Activated T-cell treated with anti-CD3 and anti-CD28 coated beads for 1 hour (primary cell): ENCODE measurements at places on chromosomes 2 and 18.

- no peak for DNase-seq
Observed at GRCh38 chr2:84674586-84674985, 158.3 kb downstream of the DNAH6 start.

- DNase-seq: no peak
Observed at GRCh38 chr18:75350512-75350839, 77.0 kb downstream of the SMIM21 start.

- DNase-seq: no peak
Observed at GRCh38 chr18:49177812-49178211, 227.0 kb upstream of the SMAD7 start.

GRCh38 chr2:44785433-44785832 is 156.1 kb upstream of the SIX3 start:
- no peak for DNase-seq

DNA sequence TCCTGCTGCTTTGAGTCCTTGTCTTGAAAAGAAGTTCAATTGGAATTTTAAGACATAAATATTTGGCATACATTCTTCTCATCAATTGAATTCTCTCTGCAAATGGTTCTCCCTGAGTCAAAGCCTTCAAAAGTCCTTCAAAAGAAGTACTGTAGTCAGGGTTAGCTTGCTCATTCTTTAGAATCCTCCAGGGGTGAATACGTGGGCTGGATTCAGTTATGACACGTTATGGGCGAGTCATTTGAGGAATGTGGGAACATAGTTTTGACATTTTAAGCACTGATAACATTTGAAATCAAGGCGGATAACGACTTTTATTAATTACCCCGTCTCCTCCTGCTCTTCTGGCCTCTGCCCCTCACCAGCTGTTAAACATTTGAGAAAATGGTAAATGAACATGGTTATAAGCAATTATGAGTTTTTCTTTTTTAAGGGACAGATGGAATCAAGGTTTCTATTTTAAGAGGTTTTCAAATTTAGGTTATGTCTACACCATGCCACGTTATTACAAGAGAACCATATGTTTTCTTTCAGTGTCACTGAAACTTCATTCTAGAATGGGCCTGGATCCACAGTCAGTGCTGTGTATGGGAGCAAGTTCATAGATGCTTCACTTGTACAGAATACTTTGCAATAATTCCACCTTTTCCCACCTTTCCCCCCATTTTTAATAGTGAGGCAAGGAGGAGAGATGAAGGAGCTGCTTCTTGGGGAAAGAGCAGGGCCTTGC is 273.1 kb downstream of the TSN start:
- DNase-seq: no peak

- no peak for DNase-seq
Observed at GRCh38 chr2:231918501-231919330, 7.5 kb downstream of the NPPC start.

- DNase-seq: no peak
Observed at GRCh38 chr2:10360850-10361588, 58.3 kb downstream of the HPCAL1 start.

GRCh38 chr2:215361211-215361875 is 49.5 kb downstream of the ATIC start:
- DNase-seq: no peak

DNA sequence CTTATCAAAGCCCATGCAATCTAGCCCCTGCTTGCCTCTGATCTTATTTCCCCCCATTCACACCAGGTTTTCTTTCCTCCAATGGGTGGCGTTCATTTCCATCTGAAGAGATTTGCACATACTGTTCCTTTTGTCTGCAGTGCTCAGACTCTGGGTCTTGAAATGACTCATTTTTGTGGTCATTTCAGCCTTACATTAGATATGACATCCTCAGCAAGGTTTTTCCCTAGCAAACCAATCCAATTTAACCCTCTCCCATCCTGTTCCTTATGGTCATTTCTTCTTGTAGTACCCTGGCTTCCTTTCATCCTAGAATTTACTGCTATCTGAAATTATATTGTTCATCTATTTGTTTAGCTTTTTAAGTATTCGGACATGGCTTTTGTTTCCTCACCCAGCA is 42.5 kb upstream of the SCN1A start:
- DNase-seq: no peak

DNA sequence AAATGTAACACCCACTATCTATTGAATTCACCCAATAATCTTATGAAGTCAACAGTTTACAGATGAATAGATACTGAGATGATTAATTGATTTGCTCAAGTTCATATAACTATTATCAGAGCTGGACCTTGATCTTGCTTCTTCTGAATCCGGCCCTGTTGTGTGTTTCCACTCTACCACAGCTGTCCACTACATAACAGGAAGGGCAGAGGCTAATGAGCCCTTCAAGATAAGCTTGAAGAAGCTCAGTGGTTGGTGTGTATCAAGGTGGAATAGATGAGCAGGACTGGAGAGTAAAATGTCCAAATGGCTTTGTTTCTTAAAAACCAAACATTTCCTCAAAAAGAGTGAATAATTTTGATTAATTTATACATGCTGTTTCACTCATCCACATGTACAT is 56.4 kb upstream of the ITGB6 start:
- DNase-seq: no peak

- no peak for DNase-seq
Observed at GRCh38 chr2:55175254-55176093, 56.6 kb downstream of the CLHC1 start.

- DNase-seq: no peak
Observed at GRCh38 chr2:1862608-1863280, 118.4 kb upstream of the PXDN start.

DNA sequence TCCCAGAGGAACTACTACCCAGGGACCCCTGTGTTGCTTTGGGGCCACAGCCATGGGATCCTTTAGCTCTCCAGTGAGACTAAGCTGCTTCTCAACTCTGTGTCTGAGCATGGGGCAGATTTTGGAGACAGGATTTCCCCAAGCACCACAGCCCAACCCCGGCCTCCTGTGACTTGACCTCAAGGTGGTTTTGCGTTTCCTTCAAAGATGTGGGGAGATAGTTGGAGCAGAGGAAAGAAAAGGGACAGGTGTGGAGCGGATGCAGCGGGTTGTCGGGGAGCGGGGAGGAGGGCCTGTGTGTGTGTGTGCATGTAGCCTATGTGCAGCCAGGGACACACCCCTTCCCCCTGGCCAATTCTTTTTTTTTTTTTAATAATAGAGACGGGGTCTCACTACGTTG is 10.2 kb downstream of the ARID5A start:
- no peak for DNase-seq

DNA sequence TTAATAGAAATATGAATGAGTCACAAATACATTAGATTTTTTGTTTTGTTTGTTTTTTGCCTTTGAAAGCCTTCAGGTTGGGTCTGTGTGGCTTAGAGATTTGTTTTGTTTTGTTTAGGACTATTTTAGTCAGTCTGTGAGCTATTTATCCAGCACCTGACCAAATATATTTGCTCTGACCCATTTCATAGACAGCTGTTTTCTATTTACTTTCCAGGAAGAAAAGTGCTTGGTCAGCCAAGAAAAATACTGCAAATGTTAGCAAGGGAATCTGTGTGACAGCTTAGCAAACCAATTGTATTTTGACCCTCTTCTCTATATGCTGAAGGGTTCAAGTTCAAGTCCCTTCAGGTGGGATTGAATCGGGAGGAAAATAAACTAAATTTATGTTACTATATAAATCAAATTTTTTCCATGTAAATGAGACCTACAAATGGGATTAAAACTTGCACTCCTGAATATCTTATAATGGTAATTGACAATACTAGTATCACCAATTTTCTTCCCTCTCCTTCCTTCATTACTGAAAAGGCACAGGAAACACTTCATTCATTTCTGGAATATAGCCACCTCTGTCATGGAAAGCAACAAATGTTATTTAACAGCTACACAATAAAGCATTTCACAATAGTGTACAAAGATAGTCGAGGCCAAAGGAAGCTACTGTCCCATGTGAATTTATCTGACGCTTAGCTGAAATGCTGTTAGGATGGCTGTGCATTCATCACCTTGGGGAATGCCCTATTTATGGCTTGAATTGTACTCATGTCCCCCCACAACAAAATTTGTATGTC is 23.1 kb upstream of the KLF7 start:
- DNase-seq: no peak

DNA sequence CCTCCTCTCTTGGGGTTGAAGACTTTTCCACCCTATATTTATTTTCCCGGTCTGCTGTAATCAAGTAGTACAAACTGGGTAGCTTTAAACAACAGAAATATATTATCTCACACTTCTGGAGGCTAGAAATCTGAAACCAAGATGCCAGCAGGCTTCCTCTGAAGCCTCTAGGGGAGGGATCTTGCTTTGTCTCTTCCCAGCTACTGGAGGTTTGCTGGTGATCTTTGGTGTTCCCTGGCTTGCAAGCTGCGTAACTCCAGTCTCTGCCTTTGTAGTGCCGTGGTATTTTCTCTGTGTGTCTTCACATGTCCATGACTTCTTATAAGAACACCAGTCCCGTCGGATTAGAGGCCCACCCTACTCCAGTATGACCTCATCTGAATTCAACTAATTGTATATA is 44.4 kb downstream of the MYO3B start:
- DNase-seq: no peak

GRCh38 chr2:97726261-97727064 is 13.1 kb downstream of the ZAP70 start:
- DNase-seq: no peak

- DNase-seq: no peak
Observed at GRCh38 chr2:209988010-209988409, 14.4 kb upstream of the RPE start.

- DNase-seq: no peak
Observed at GRCh38 chr2:232142049-232142448, 180.5 kb downstream of the DIS3L2 start.

- no peak for DNase-seq
Observed at GRCh38 chr2:2838548-2838845, 507.4 kb upstream of the MYT1L start.

- DNase-seq: no peak
Observed at GRCh38 chr2:85318222-85319074, 9.3 kb downstream of the TGOLN2 start.

- no peak for DNase-seq
Observed at GRCh38 chr18:78688916-78689315, 290.7 kb upstream of the SALL3 start.

DNA sequence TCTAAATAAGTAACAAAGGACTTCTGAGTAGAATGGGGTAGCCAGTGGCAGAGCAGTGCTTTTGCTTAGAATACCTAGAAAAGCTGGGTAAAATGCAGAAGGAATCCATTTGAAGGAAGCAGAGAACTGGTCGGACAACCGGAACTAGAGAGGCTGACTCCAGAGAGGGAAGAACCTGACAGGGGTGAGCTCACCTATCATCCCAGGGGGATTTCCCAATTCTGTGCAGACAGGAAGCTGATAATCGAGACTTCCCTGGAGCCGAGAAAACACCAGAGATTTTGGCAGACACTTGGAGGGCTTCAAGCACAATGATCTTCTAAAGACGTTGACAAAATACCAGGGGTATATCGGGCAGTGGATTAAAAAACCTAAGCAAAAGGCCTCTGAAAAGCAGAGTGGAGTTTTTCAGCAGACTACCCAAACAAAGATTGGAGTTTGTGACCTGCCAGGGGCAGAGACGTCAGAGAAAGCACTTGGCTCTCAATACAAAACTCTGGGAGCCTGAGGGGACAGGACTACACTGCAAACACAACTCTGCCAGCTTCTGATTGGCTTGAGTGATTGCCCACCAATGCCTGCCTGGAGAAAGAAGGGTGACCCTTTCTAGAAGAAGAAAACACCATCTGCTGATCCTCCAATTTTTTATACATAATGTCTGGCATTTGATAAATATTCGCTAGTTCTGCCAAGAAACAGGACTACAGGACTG is 67.5 kb upstream of the TTN start:
- no peak for DNase-seq

GRCh38 chr18:74397572-74397971 is 59.5 kb downstream of the DIPK1C start:
- DNase-seq: no peak

GRCh38 chr18:22293417-22293816 is 124.0 kb downstream of the GATA6 start:
- no peak for DNase-seq

DNA sequence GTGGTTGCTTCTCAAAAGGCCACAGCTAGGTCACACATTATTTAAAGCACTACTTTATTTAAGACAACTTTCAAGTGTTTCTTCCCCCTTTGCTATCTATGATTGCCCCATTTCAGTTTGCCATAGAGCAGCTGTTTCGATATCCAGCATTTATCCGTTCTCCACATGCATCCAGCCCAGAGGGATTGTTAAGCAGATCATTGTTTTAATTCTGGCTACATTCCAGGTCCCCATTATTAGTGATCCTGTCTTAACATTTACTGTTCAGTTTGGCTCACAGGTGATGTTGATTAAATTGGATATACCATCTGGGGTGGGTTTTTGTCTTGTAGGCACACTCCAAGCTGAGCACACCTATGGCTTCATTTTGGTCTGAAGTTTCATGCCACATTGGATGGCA is 638.7 kb downstream of the ZEB2 start:
- no peak for DNase-seq

DNA sequence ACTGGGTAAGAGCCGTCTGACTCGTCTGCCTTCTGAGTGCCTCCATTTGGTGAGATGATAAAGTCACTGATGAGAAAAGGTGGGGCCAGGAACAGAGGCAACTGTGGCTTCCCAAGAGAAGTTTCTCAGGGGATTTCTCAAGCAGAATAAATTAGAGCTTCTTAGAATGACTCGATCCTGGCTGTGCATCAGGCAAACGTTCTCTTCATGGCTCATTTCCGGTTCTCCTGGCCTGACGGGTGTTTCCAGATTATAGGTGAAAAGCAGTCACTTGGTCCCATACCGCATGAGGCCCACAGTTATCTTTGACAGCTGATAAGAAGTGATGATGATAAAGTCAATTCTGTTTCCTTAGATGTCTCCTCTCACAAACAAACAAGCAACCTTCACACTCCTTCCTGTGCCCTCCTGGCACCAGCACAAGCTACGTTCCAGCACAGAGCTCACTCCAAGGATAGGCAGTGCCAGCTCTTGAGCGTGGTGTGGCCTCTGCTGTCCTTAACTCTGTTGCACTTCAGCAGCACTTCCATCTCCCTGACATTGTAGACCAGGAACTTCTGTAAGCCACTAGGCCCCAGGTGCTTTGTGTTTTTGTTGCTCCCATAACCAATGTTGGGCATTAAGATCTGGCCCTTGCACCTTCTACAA is 37.8 kb upstream of the KCNF1 start:
- no peak for DNase-seq

- no peak for DNase-seq
Observed at GRCh38 chr2:233572468-233572867, 5.9 kb upstream of the USP40 start.

DNA sequence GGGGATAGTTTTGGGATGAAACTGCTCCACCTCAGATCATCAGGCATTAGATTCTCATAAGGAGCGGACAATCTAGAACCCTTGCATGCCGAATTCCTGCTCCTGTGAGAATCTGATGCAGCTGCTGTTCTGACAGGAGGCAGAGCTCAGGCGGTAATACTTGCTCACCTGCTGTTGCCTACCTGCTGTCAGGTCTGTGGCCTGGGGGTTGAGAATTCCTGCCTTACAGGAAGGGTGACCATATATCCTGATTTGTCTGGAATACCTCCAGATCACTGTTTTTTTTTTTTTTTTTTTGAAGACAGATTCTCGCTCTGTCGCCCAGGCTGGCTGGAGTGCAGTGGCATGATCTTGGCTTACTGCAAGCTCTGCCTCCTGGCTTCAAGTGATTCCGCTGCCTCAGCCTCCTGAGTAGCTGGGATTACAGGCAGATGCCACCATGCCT is 21.7 kb downstream of the ACSL3 start:
- no peak for DNase-seq
